ENCODE measurements at places on chromosomes 5 and 9. TPM values are rescaled to one million over a fixed set of nuclear protein-coding genes. Genes with fewer than 3 reads are reported as not detected.

GRCh38 chr5:81971111-81971711 is 612 bp upstream of the ATG10 start:
- H3K27ac ChIP-seq, result peak overlapping the region; percentile 99
- H3K27me3 ChIP-seq, result no peaks in the 10 kb centered on the region
- peaks cover 16% of the 10 kb centered on the region for H3K4me1 ChIP-seq
- no peak for DNase-seq
- peak overlapping the region; percentile 87 for H3K4me3 ChIP-seq

- no peaks in the 10 kb centered on the region for H3K4me1 ChIP-seq
- H3K27me3 ChIP-seq, result no peaks in the 10 kb centered on the region
- DNase-seq, result no peak
- no peak overlapping the region for H3K27ac ChIP-seq
Observed at GRCh38 chr5:30596495-30597064, 596.9 kb upstream of the CDH6 start.

SPATA31A3 gene
- total RNA-seq, result not detected

FOCAD gene
- total RNA-seq, result 27.2 TPM
